ENCODE measurements at places on chromosomes 3 and 15. TPM values are rescaled to one million over a fixed set of nuclear protein-coding genes. Genes with fewer than 3 reads are reported as not detected.

The GOLGA6A gene
- total RNA-seq: 0.09 TPM

The ARHGAP11A gene
- total RNA-seq: 67.8 TPM

The CACNA1D gene
- 0.55 TPM for total RNA-seq

The TM4SF4 gene
- total RNA-seq: 30.7 TPM

The TGM4 gene
- total RNA-seq: 0.23 TPM

The GSK3B gene
- 23.0 TPM for total RNA-seq

The CGNL1 gene
- total RNA-seq: 0.55 TPM
